Stimulated activated CD4-positive, alpha-beta T cell treated with anti-CD3 and anti-CD28 coated beads, Interleukin-1b, Interleukin-23, amount 100 ng/mL, for 1 hour (primary cell): ENCODE measurements at places on chromosomes 13 and 19.

DNA sequence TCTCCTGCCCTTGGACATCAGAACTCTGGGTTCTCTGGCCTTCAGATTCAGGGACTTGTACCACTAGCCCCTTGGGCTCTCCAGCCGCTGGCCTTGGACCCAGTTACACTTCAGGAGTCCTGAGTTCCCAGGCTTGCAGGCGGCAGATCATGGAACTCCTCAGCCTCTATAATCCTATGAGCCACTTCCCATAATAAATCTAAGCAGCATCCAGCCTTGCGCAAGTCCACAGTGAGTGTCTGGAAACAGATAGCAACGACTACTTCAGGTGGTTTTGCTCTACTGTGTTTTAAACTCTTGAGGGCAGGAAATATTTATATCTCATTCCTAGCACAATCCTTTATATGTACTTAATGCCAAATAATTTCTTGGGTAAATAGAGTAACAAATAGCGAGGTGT is 92.3 kb downstream of the COL4A1 start:
- no peak for DNase-seq

DNA sequence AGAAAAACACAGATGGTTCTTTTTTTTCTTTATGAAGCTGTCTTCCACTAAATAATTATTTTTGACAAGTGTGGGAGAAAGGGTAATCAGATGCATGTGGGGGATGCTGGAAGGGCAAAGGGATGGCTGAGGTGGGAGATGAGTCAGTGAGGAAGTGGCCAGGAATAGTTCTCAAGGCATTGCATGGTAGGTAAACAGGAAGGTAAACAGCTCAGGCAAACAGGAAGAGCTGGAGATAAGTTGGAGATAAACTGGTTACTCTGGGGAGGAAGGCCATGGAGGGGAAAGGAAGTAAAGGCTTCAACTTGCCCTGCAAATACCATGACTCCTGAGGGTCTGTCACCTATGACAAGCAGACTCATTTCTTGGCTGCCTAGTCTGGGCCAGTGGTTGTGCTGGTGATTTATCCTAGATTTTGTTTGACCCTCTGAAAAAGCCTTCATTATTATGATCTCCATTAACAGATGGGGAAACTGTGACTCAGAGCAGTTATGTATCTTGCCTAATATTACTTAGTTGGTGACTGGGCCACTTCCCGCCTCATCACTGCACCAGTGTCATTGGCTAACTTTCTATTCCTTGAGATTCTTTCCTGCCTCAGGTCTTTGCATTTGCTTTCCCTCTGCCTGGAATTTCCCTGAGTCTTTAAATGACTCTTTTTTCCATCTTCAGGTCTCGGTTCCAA is 17.1 kb downstream of the ACTL9 start:
- no peak for DNase-seq

DNA sequence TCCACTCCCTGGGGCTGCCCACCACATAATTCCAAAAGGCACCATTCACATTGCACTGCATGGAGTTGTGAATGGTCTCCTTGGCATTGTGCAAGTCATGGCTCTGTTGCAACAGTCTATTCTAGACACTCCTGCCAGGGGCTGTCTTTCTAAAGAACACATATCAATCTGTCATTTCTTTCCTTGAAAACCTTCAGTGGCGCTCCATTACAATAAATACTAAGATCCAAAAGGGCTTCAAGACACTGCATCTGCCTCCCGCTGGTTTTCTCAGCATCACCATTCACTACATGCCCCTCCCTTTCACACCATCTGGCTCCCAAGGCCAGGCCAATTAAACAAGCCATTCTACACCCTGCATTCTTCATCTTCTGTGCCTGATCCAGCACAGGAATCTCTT is 32.2 kb upstream of the TM9SF2 start:
- no peak for DNase-seq

DNA sequence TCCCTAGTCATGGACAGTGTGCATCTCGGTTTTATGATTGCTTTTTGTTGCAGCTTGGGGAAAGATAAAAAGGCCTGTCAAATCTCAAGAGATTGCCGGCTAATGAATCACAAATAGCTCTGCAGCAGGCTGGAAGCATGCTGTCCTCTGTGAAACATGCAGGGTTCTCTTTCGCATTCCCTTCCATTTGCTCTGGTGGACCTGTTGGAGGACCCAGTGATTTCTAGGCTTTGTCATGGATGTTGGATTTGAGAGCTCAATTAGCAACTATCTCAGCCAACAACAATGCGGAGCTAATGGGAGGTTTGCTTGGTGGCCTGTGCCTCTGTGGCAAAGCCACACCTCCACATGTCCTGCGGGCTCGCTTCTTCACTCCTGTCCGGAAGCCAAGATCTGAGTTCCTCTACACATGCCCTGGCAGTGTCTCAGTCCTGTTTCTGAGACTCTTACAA is 418.1 kb upstream of the ARGLU1 start:
- no peak for DNase-seq

DNA sequence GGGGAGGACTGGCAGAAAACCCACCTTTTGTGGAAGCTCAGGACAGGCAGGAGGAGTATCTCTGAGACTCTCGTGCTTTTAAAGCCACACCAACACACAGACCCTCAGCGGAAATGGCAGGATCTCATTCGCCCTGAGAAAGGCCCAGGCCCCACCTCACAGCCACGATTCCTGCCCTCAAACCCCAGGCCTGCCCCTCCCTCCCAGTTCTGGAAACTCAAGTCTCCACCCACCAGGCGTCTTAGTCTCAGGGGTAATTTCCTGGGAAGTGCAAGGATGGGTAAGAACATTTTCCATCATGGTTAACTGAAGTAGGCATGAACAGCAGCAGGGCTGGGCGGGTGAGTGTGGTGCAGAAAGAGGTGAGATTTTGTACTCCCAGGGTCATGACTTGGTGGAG is 8.0 kb upstream of the PDE4C start:
- DNase-seq: no peak
